ENCODE measurements at places on chromosomes 5 and 9.
A peak's percentile ranks its signal among the peaks of the same experiment; 100 is the strongest.

GRCh38 chr9:122857815-122858214, 29.4 kb upstream of the PDCL start:
- DNase-seq, result no peak

DNA sequence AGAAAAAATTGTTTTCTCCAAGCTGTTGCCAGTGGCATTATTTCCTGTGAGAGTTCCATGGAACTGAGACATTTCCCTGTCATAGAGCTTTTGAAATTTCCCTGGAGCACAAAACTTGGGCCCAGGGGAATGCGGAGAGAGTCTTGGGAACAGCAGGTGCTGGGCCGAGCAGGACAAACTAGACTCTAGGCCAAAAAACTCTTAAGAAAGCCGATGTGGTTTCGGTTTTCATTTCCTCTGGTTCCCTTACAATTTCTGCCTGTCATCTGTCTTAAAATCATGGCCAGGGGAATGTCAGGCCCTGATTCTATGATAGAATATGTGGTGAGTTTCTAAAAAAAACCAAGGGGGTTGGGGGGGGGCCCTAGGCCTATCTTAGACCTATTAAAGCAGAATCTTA, 4.6 kb downstream of the SLC35A4 start:
- DNase-seq, result no peak

DNA sequence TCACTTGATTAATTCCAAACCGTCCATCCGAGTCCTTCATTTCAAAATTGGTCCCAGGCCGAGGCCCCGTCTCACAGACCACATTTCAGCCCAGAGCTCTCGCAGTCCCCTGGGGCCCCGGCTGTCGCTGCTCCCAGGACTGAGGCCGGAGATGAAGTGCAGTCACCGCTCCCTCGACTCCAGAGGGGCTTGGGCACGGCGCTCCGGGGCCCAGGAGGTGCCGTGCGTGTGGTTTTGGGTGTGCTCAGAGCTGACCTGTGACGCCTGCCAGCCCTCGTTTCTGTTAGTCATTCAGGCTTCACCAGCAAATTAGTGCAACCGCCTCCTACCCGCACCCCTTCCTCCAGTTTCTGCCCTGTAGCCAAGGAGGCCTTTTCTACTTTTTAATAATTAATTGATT, 48.7 kb upstream of the PHYKPL start:
- no peak for DNase-seq

DNA sequence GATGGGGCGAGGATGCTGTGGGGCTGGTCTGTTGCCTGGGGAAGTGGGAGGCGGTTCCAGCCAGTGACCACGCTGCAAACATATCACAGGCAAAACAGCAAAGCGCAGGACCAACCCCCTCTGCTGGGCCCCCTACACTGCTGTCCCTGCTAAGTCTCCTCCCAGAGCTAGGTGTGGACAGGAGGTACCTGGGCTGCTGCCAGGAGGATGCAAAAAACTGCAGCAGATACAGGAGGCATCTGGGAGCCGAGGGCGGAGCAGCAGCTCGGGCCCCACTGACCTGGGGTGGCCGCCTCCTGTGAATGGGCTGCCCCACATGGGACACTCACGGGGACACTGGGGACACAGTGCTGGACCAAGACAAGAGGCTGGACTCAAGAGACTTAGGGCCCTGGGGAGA, 48.0 kb upstream of the PHYKPL start:
- no peak for DNase-seq

DNA sequence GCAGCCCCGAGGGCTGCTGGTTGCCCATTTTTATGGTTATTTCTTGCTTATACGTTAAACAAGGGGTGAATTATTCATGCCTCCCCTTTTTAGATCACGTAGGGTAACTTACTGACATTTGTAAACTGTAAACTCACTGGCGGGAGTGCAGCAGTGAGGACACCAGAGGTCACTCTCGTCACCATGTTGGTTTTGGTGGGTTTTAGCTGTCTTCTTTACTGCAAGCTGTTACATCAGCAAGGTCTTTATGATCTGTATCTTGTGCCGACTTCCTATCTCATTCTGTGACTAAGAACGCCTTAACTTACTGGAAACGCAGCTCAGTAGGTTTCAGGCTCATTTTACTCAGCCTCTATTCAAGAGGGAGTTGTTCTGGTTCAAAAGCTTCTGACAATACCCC, 155.0 kb upstream of the PRDM9 start:
- no peak for DNase-seq

DNA sequence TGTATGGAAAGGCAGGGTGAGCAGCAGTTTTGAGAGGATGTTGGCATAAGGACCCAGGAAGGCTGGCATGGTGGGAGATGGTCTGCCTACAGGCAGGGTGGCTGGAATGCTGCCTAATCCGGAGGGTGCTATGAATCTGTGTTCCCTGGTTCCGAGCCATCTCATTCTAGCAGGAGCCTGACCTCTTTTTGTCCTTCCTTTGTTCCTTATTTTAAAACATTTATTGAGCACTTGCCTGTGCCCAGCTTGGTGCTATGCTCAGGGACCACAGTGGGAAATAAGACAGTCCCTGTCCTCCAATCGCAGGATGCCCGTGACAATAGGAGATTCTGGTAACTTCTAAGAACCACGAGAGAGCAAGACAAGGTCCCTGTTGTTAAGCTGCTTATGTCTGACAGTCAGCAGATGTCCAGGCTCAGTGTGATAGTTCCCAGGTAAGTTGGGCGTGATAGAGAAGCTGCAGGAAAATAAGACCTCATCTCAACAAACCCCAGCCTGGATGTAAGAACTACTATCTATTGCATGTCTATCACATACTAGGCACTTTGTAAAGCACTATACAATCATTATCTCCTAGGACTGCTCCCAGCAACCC, 9.1 kb upstream of the ZBTB34 start:
- no peak for DNase-seq

GRCh38 chr5:168366116-168366515, 74.7 kb downstream of the WWC1 start:
- peak; percentile 68 for DNase-seq

DNA sequence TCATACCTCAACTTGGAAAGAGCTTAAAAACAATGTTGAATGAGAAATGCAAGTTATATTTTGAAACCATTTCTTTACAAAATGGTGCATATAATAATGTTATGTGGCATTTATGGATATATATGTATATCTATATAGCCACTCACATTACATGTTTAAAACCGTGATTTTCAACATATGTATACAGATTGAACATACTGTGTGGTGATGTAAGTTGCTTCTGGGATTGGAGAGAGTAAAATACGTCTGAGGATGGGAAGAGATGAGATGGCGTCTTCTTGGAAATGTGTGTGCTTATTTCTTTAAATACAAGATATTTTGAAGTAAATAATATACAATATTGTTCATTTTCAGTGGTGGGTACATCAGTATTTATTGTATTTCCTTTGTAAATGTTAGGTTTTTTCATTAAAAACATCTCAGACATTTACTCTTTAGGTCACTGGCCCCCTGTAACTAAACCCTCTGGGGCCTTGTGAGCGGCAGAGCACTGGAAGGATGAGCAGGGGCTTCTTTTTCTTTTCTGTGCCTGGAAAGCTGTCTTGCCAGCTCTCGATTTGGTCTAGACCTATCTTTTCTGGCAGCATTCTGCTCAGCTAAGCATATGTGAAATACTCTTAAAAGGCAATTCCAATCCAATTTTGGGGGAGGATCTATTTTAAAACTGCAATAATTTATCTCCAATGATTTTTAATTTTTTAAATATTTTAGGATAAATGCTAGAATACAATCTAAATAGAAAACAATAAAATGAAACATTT, 42.8 kb upstream of the HMHB1 start:
- DNase-seq, result no peak

DNA sequence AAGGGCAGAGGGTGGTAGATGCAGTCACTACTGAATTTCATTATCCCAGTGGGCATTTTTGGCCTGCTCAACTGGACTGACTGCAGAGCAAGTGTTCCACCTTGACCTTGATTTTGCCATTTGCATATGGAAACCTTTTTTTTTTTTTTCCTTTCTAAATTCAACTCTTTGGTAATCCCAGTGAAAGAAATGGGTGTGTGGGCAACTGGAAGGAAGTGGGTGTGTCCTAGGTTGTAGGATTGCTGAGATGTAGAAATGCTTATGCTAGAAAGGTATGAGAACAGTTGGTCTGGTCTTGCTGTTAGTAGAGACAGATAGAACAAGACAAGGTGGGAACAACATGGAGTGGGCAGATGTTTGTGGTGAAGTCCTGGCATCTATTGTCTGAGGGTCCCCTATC, 7.8 kb upstream of the IL12B start:
- DNase-seq, result no peak

DNA sequence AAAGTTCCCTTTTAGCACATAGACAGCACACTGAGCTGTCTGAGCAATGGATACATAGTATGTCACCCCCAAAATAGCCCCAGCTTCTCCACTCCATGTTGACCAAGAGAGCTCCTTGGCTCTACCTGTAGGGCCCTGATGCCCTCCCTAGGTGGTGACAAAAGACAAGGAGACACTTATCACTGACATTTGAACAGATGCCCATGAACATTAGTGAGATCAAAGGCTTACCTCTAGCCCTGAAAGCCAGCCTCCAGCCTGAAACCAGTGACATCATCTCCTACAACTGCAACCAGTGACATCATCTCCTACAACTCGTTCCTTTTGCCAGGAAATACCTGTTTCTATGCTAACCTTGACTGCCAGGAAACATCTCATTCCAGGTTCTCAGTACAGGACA, 122.7 kb downstream of the FSTL4 start:
- no peak for DNase-seq

All from GM04503 (cell line).